ENCODE measurements at places on chromosomes 5 and 9.

GRCh38 chr5:169893571-169893970, 86.7 kb downstream of the INSYN2B start:
- no peak for DNase-seq

GRCh38 chr5:125874717-125875116, 548.5 kb upstream of the GRAMD2B start:
- no peak for DNase-seq

DNA sequence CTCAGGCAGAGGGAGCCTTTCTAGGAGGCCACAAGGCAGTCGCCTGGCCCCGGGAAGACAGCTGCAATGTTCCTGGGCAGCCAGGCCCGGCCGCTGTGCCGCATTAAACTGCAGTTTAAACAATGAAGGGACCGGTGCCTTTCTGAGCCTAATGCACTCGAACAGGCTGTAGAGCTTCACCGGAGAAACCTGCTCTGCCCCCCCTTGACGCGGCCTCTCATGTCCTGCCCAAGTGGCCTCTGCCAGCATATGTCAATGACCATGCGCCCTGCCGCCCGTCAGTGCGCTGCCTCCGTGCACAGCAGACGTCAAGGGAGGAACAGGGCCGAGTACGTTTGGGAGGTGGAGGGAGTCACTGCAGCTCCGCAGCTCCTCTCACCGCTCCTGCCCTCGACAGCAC, 38.4 kb upstream of the BARHL1 start:
- no peak for DNase-seq

GRCh38 chr5:33231935-33232334, 208.8 kb upstream of the TARS1 start:
- DNase-seq = no peak

GRCh38 chr5:73857446-73857845, 231.4 kb downstream of the ARHGEF28 start:
- DNase-seq = no peak

DNA sequence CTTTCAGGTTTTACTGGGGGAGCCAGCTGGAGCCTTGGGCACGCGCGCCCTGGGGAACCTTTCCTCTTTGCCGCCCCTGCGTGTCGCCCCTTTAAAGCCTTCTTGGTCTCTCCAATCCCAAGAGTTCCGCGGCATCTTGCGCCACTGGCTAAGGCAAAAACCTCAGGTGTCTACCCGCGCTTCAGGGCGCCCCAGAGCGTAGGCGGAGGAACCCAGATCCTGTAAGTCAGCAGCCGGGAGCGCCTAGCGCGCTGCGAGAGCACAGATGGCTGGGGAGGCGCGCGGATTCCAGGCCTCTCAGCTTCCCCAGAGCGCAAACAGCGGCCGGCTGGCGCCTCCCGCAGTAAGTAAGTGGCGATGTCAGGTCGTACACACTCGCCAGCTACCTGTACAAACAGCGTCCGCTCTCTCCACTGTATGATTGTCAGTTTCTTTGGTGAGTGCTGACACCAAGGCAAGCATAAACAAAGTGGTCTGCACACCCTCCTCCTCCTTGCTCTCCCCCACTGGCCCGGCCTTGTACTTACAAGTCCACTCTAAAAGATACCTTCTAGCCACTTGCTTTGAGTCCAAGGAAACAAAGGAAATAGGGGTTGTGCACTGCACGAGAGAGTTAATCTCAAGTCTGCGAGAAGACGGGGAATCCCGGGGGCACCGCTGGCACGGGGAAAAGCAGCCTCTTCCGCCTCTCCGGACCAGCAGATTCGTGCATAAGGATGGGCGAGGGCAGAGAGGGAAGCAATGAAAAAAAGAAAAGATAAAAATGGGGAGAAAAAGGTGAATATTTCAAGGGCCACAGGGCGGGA, 2.9 kb downstream of the HTR1A start:
- DNase-seq = no peak

- no peak for DNase-seq
Measured at GRCh38 chr5:135222171-135222681, 176.8 kb downstream of the MACROH2A1 start.

GRCh38 chr9:79257790-79258351, 313.9 kb upstream of the TLE4 start:
- DNase-seq = no peak

GRCh38 chr9:136544964-136545691, 720 bp downstream of the NOTCH1 start:
- DNase-seq = no peak

GRCh38 chr5:103258957-103259704, 568 bp downstream of the MACIR start:
- peak; percentile 63 for DNase-seq

DNA sequence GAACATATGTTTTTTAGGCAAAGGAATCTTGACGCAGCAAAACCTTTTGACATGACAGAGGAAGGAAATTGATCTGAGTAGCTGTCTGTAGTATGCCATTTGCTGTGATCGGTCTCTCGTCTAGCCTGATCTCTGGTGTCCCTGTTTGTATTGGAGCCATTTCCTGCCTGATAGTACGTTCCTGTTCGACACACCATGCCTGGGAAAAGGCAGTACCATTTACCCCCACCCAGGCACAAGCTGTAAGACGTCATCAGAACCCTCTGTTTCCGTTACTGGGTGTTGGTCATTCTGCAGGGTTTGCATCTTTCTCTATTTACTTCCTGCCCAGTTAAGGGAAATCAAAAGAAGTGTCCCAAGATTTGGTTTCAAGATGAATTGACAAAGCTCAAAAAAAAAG, 129.7 kb downstream of the CEMIP2 start:
- DNase-seq = no peak

DNA sequence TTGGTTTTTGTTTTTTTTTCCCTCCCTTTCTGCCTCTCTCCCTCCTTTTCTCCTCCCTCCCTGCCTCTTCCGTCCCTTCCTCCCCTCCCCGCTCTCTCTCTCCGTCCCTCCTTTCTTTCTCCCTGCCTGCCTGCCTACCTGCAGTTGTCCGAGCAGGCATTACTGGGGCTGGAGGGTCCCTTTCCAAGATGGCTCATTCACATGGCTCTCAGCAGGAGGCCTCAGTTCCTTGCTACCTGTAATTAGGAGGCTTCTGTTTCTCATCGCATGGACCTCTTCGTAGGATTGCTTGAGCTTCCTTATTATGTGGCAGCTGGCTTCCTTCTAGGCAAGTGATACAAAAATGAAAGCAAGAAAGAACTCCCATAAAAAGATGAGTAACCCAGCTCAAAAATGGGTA, 8.0 kb downstream of the RGS3 start:
- no peak for DNase-seq

GRCh38 chr5:159899067-159900049, 16.9 kb upstream of the ADRA1B start:
- no peak for DNase-seq

DNA sequence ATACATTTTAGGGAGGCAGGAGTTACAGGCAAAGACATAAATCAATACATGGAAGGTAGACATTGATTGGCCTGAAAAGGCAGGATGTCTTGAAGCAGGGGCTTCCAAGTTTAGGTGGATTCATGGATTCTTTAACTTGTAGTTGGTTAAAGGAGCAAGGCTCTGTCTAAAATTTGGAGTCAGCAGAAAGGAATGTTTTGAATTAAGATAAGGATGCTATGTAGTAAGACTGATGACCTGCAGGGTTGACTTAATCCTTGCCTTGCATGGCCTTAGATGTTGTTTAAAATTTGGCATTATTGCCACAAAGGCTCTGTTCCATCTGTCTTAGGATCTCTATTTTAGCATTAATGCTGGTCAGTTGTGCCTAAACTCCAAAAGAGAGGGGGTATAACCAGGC, 171.3 kb downstream of the C5orf15 start:
- DNase-seq = no peak

- DNase-seq = no peak
Measured at GRCh38 chr9:128920381-128921058, at the start of gene PHYHD1. PHYHD1 (plus strand) TSS chr9:128920982; CDS start chr9:128922324, 1,342 bp downstream.

DNA sequence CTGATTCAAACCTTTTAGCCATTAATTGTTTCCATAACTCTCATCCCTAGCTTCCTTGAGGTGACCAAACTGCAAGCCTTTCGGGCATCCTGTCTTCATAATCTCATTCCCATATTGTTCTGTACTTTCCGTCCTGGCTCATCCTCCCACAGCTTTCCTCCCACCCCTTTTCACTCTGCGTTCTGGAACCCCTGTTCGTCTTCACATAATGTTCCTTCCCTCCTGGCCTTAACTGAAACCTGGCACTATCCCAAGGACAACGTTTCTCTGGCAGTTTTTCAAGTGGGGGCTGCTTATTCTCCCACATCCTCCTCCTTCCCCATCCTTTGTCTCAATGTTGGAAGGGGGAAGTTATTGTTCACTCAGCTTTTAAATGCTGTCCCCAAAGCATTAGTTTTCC, 1.5 kb downstream of the ZNF189 start:
- no peak for DNase-seq

- no peak for DNase-seq
Measured at GRCh38 chr9:98249771-98250170, 5.7 kb downstream of the TBC1D2 start.

DNA sequence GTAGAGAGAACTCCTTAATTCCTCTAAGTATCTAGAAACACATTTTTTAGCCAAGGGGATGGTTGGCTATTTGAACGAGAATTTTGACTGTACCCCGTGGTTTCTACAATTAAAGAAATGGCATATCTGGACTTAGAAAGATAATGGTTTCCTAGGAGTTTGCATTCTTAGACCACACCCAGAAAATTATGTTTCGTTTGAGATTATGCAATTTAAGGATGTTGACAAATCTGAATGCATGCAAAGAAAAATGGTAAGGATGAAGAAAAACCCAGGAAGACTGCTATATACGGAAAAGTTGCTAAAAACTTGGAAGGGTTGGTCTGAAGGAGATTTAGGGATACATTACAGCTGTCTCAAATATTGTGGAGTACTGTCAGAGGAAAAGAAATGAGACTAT, 538.5 kb upstream of the WWC1 start:
- DNase-seq = no peak

GRCh38 chr5:124745928-124746915, at the start of gene ZNF608:
ZNF608 (minus strand) TSS chr5:124746639; CDS start chr5:124744989, 1,650 bp downstream.
- DNase-seq = peak; percentile 43

DNA sequence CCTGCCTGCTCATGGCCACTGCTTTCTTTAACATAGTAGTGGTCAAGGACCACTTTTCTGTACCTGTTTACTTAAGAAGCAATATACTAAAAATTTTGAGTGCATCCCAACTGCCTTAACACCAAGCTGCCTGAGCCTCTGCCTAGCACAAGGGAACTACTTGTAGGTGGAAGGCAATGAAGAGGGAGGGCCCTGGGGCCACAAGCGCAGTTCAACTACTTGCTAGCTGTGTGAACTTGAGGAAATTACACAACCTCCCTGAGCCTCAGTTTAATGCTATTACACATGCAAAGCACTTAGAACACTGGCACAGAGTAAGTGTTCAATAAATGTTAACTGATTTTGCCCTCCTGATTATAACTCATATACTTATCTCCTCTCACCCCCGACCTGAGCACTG, 6.3 kb downstream of the ARL15 start:
- no peak for DNase-seq

GRCh38 chr5:50697739-50698138, 31.3 kb downstream of the PARP8 start:
- DNase-seq = no peak

GRCh38 chr5:172444110-172444510, 10.2 kb downstream of the SH3PXD2B start:
- peak; percentile 72 for DNase-seq

DNA sequence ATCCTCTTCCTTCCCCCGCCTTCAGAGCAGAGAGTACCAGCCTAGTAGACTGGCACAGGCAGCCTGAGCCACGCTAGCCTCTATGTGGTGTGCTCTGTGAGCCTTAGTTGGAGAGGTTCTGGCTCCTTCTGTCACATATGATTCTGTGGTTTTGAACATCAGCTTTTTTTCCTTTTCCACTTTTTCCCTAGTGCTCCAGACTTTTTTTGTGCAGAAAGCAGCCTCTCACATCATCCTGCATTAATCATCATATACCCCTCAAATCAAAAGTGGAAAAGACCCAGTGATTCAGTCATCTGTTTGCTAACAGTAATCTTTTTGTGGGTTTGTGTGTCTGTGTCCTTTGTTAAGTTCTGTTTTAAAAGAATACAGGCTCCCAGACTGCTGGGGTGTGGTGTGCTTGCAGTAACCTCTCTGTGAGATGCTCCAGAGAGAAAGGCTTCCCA, 663.9 kb upstream of the RGMB start:
- DNase-seq = no peak

DNA sequence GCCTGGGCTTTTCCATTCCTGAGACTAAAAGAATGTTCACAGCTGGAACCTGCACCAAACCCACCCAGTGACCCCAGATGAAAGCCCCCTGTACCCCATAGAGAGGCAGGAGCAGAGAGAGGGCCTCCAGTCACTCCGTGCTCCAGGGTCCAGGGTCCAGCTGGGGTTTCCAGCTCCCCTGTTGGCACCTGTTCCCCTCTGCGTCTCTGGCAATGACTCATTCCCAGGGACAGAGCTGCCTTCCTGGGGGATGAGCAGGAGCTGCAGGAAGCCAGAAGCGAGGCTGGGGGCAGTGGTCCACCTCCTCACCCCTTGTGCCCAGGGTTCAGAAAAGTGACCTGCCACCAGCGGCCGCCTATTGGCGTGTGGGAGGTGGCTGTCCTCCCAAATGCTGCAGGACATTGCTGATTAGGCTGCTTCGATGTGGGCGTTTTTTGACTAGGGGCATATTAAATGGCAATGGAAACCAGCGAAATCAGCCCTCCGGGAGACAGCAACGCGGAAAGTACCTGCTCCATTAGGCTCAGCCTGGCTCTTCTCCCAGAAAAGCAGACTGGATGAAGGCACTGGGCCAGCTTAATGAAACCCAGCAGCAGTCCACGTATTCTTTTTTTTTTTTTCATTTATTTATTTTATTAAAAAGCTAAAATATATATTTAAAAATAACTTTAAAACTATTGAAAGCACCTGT, 97.4 kb downstream of the DAP start:
- no peak for DNase-seq

DNA sequence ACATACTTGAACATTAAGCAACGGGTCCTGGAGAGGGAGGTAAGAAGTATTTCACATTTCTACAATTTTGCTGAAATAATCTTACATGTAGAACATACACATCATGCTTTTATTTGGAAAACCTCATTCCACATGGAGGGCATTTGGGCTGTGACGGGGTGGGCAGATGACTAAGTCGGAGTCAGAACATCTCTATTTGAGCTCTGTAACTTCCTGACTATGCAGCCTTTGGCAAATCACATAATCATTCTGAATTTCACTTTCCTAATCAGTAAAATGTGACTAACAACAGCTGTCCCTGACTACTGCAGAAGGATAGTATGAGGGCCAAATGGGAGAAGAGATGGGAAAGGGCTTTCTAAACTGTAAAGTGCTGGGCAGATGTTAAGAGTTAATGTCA, 17.1 kb upstream of the IL6ST start:
- DNase-seq = peak; percentile 94

DNA sequence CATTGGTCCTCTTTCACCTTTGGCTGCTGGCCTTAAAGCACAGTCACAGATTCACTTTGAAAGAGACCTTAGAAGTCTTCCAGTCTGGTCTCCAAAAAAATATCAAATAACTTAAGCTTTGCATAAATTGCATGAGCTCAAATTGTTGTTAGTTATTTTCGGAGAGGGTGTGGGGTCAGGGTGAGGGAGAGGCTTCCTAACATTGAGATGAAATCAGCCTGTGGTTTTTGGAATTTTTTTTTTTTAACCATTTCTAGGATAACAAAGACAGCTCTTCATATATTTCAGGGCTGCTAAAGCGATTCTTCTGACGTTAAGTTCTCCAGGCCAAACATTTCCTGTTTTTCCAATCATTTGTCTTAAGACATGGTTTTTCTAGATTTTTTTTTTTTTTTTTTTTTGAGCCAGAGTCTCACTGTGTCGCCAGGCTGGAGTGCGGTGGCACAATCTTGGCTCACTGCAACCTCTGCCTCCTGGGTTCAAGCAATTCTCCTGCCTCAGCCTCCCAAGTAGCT, 4.5 kb downstream of the OCLN start:
- DNase-seq = no peak
